ENCODE measurements at places on chromosomes 1 and 21.

DNA sequence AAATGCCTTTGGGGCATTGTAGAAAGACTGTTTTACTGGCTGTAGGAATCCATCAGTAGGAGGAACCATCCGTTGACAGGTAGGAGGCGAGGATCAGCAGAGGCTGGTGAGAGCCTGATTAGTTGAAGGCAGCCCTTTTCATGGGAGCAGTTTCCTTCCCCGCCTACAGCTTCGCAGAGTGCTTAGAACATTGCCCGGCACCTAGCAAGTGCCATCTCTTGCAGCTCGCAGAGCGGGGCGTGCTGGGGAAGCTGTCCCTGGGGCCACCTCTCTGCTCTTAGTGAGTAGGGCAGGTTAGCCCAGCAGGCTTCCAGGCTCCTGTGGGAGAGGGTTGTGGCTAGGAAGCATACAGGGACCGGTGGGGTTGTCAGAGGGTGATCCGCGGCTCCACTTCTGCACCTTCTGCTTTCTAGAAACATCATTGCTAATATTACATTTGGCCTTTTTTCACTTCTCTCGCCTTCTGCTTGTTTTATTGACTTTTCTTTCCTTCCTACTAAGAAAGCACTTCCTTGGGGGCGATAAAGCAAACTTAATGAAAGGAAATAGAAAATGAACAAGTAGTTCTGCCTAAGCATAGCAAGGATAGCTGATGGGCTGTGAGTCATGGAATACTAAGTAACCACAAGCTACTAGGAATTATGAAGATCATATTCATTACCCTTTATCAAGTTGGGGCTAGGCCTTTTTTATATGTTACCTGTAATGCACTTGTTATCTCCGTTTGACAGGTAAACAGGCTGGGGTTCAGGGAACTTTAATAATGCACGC, 176.7 kb downstream of the GALNT2 start:
- DNase-seq = no peak

- no peak for DNase-seq
Observed at GRCh38 chr21:25818121-25818520, 83.3 kb downstream of the GABPA start.

GRCh38 chr1:221510793-221511503, 230.9 kb downstream of the DUSP10 start:
- no peak for DNase-seq

DNA sequence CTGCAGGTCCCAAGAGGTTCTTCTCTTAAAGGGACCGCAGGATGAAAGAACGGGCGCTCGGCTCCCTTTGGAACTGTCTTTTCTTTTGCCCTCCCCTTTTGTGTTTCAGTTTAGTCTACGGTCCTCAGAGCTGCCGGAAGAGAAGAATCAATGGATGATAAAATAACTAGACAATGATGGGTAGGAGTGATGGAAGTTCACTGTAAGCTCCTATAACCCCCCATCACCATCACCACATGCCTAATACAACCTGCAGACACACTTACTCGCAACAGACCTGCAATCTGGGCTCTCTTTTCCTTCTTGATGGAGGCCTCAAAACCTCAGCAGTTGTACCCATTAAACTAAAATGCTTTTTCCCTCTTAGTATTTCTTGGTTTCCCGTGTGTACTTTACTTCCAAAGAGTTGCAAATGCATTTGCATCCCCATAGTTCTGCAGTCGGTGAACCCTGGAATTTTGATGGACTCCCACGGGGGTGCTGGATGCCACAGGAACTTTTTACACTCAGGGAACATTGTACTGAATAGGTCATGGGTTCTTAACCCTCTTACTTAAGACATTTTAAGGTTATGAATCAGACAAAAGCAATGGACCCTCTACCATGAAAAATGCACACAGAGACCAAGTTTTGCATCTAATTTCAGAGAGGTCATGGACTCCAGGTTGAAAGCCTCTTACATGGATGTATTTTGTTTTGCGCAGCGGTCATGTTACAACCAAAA, 633 bp upstream of the RFX5 start:
- no peak for DNase-seq

GRCh38 chr21:44712203-44713028, 1.0 kb upstream of the TSPEAR start:
- no peak for DNase-seq

All from stimulated activated CD8-positive, alpha-beta memory T cell treated with anti-CD3 and anti-CD28 coated beads, Interleukin-15, amount 100 ng/mL, for 48 hours (primary cell).